Right renal cortex interstitium (tissue), 3 donors: ENCODE measurements at places on chromosomes 12 and 14.
A peak's percentile ranks its signal among the peaks of the same experiment; 100 is the strongest.

GRCh38 chr12:124786061-124786964 lies 77.4 kb downstream of the SCARB1 start:
- peak; percentile 89 for DNase-seq

DNA sequence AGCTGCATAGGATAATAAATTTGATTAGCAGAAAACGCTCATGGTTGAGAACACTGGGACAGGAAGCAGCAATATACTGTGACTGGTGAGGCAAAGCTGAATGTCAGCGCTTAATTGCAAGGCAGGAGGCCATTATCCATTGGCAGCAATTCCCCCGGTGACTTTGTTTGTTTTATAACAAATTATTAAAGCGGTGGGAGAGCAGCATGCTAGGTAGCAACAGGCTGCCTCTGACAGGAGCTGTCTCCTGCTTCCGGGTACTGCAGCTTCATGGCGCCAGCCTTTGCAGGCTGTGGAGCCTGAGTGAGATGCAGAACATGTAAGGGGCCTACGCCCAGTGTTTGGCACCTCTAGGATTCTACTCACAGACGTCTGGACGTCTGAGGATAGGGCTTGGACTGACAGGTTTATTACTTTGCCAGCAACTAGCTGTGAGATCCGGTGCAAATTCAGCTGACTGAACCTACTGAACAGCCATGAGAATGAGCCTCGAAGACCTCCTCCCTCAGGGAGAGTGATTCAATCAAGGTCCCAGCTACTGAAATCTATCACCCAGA lies 82.1 kb upstream of the SSTR1 start:
- peak; percentile 15 for DNase-seq

DNA sequence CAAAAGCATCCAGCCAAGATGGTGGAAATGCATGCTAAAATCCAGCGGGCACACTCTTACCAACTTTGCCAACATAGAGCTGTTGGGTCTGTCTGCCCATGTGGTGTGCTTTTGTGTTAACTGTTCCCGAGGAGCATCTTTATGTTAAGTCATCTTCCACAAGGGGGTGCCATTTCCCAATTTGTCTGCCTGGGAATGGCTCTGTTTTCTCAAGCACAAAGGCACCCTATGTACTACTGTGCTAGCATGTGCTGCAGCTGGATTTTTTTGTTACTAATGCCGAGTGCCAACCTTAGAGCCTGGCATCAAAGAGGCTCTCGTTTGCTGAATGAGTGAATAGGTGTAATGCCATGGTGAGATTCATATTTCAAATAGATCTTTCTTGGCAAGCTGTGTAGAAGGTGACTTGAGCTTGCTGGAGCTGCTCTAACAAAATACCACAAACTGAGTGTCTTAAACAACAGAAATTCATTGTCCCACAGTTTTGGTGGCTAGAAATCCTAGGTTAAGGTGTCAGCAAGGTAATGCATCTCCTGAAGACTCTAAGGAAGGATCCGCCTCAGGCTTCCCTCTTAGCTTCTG lies 74.3 kb downstream of the TRHDE start:
- peak; percentile 68 for DNase-seq

DNA sequence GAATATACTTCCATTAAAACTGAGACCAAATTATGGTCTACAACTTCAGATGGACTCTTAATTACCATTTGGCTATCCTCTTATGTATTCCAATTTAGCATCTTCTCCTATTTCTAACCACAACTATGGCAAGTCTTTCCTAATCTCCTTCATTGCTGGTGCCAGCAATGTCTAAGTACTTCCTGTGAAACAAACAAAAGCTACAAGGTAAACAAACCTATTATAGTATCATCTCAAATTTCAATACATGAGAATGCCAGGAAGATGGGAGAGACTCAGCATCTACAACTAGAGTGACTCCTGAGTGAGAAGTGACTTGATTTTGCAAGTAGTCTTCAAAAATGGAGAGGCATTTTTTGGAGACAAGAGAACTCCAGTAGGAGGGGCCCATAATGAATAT lies 202.9 kb upstream of the ATXN7L3B start:
- DNase-seq: no peak

DNA sequence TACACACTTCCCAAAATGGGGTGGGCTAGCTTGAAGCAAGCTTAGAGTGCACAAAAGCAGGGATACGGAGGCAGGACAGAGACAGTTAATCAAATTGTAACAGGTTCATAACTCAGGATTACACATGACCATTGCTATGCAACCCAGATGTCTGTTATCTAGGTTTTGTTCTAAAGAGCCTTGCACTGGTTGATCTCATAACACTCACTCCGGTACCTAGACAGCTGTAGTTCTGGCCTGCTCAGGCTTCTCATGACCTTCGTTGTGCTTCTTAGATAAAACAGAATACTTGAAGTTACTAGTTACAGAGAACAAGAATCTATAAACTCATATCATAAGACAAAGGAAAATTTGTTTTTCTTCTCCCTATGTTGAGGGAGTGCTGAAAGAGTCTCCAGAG lies 983.4 kb downstream of the TMEM121 start:
- DNase-seq: no peak

- no peak for DNase-seq
These were observed 159.1 kb downstream of the ANO4 start for GRCh38 chr12:100953677-100954076.

DNA sequence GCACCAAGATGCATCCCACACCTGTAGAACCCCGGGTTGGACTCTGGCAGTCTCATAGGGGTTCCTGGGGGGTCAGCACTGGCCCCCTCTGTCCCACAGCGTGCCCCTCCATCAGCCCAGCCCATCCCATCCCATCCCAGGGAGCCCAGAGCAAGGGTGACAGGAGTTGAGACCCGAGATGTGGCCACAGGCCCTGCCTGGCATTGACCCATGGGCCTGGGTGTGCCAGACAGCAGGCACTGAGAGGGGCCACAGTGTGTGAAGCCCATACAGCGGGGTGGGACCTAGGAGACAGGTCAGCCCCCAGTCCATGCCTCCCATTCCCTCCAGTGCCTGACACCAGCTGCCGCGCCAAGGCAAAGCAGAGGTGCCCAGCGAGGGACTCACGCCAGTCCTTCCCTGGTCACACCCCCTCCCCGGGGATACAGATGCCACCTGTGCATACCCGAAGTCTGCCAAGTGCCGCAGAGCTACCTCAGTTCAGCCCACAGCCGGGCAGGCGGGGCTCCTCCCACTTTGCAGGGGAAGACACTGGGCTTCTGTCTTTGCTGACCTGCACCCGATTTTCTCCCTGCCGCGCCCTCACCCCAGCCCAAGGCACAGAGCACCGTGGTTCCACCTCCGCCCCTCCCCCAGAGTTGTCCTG lies 50.4 kb downstream of the CYP46A1 start:
- no peak for DNase-seq

DNA sequence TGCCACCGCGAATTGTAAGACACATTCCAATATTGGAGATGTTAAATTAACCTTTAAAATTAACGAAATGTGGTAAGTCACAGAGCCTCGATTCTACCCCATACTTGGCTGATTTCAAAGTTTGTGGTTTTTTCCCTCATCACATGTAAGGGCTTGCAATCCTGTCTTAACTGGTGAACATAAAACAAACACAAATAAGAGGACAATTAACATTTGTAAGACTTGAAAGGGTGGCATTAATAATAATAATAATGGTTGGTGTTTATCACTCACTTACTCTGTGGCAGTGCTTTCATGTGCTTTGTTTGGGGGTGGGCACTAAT lies 26.6 kb downstream of the PPFIBP1 start:
- no peak for DNase-seq

DNA sequence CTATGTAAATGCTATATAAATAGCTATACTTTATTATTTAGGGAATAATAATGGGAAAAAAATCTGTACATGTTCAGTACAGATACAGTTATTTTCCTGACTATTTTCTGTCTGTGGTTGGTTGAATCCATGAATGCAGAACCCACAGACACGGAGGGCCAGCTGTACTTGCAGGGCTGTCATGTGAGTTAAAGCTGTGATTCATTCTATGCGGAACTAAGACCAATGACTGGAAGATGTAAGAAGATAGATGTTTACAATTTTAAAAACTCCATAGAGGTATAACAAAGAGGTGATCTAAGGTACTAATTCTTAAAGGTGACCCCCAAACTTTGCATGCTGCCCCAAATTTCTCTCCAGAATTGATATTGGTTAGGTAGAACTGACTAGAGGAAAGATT lies 14.6 kb downstream of the PCNX4 start:
- no peak for DNase-seq

DNA sequence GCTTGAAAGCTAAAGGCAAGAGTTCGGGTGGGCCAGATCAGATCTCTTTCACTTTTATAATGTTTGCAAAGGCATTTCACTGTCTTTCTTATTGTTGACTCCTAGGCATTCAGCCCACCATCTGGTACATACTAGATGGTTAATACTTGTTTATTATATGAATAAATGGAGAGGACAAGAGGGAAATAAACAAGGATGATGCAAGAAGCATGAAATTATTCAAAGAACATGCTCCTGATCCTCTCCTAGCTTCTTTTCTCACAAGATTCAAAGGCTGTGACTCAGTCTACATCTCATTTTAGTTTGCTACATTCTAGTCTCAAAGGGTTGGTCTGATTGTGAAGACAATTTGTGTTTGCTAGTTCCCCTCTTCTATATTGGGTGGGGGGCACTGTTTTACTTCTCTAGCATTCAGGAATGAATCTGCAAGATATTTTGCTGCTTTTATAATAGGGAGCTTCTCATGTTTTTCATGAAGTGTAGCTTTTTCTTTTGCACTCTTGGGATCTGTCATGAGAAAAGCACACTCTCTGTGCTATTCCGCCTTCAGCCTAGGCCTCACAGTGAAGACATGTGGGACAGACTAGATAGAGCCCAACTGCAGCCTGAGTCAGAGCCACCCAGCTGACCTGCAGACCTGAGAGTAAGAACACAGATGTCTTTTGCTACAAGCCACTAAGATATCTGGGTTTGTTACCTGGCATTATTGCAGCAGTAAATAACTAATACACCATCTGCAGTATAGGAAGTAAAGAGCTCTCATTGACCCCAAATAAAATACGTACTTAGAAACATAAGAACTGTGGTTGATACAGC lies 65.7 kb downstream of the PTHLH start:
- no peak for DNase-seq

DNA sequence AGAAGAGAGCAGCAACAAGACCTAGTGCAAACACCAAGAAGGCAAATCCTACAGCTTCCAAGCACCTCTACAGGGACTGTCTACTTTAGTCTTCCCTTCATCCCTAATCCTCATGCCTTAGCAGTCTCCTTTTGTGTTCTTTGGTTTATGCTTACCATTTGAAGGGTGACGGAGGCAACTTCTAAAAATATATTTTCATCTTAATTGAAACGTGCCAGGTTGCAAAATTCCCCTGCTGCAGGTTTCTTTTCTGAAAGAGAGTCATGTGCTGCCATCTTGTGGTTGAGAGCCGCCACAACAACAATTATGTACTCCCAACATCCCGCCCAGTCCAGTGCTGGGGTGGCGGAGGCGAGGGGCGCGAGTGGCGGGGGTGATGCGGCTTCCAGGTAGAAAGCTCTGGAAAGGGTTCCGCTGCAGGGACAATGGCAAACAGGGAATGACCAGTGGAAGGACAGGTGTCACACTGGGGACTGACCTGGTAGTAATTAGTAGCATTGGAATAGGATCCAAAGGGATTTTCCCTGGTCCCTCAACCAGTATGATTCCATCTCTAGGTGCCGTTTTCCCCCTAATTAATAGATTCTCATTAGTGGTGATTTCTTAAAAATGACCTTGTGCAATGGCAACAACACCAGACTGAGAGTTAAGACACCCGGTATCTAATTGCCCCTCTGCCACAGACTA lies 80.3 kb upstream of the GNG2 start:
- DNase-seq: peak; percentile 41

- no peak for DNase-seq
These were observed 20.2 kb downstream of the TNFAIP2 start for GRCh38 chr14:103143506-103143905.

GRCh38 chr12:27015730-27016076 lies 1.5 kb upstream of the TM7SF3 start:
- DNase-seq: no peak

- no peak for DNase-seq
These were observed 1.3 kb downstream of the PNP start for GRCh38 chr14:20470603-20470901.

DNA sequence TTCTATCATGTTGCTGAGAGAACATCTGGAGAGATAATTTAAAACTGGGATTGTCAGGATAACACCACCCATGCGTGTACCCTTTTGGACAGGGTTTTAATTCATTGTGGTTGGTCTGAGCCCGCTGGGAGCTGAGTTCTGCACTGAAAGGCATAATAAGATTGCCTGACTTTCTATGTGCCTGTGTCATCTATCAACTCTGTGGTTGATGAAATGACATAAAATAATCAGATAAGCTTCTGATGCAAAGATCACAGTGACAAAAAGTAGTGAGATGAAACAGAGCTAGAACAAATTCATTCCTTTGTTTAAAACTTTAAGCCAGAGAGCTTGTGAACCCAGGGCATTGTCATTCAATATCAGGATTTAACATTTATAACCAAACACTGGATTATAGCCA lies 98.7 kb downstream of the BBS10 start:
- no peak for DNase-seq

DNA sequence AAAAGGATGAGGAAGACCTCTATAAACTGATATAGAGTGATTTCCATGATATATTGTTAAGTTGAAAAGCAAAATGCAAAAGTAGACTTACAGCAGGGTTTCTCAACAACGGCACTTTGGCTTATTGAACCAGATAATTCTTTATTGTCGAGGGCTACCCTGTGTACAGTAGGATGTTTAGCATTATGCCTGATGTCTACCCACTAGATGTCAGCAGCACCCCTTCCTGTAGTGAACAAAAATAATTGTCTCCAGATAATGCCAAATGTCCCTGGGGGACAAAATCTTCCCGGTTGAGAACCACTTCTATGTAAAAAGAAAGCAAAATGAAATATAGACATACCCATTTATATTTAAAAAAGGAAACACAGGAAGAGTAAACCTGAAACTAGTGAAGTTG lies 32.4 kb downstream of the ABCD2 start:
- DNase-seq: no peak

DNA sequence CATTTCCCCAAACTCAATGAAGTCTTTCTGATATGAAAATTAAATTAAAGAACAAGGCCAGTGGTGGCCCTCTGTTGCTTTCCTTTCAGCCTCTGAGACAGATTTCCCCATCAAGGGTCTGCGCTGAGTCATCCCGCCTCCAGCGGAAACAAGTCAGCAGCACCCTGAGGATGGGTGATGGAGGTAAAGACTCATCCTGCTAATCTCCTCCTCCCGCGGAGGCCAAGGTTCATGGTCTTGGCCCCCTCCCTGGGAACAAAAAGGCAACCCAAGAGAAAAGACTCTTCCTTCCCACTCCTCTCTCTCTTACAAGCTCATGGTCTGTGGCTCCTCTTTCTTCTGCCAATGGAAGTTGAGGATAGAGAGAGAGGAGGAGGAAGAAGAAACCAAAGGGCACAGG lies 9.0 kb upstream of the NUMB start:
- DNase-seq: no peak

GRCh38 chr14:92004062-92004461 lies 35.8 kb downstream of the TRIP11 start:
- DNase-seq: no peak

- no peak for DNase-seq
These were observed 325 bp upstream of the CLIP1 start for GRCh38 chr12:122422730-122423257.

DNA sequence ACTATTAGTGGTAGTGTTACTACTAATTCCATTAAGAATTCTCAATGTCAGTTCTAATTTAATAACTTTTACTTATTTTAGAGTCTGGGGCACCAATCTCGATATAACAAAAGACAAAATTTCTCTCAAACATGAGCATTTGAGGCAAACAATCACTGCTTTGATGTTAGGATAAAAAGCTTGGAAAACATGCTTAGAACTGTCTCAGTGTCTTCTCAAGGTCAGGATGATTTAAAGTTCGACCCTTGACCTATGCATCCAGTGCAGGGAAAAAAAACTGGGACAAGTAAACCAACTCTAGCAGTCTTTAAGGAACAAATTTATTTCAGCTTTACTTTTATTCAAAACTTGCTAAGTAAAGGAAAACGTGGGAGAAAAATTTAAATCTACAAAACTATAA lies 31.1 kb downstream of the SPTLC2 start:
- DNase-seq: no peak
